ENCODE measurements at places on chromosomes 12 and 14.

- DNase-seq: no peak
These were observed 412.3 kb downstream of the TRHDE start for GRCh38 chr12:72684491-72684890.

GRCh38 chr12:20474016-20474415, 105.7 kb downstream of the PDE3A start:
- no peak for DNase-seq

- no peak for DNase-seq
These were observed 14.4 kb downstream of the ACADS start for GRCh38 chr12:120739821-120740613.

DNA sequence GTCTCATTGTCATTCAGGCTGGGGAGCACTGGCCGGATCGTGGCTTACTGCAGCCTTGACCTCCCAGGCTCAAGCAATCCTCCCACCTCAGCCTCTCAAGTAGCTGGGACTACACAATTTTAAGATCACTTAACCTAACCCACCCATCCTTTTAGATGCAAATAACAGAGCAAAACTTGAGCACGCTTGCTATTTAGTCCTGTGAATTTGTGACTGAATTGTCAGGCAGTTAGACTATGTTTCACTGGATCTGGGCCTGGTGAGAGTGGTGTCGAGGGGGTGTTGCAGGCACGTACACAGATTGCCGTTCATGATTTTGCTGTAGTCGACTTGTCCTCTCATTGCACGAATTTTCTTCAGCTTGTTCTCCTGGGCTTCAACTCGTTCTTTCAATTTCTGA, 38.2 kb downstream of the ZFYVE21 start:
- DNase-seq: no peak

Data from globus pallidus (tissue), 1 donor.